ENCODE measurements at places on chromosomes 3 and 15.

DNA sequence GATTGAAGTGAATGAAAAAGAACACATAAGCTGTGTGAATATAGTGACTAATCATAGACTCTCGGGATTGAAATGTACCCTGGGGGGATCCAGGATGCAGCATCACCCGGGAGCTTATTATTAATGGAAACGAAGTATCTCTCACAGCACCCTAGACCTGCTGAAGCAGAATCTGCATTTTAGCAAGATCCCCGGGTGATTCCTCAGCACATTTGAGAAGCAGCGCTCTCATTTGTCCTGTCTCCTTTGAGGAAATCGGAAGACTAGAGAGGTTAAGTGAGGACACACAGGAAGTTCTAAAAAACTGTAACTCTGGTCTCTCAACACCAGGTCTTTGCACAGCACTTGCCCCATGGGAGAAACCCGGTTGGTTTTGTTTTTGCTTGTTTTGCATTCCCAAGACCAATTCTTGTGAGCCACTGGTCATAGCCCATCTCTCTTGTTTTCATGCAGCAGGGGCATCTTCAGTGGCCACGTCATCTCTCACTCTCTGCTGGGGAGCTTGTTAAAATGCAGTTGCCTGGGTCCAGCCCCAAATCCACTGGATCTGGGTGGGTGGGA, 30.2 kb downstream of the ZNF710 start:
- DNase-seq, result peak; percentile 30

DNA sequence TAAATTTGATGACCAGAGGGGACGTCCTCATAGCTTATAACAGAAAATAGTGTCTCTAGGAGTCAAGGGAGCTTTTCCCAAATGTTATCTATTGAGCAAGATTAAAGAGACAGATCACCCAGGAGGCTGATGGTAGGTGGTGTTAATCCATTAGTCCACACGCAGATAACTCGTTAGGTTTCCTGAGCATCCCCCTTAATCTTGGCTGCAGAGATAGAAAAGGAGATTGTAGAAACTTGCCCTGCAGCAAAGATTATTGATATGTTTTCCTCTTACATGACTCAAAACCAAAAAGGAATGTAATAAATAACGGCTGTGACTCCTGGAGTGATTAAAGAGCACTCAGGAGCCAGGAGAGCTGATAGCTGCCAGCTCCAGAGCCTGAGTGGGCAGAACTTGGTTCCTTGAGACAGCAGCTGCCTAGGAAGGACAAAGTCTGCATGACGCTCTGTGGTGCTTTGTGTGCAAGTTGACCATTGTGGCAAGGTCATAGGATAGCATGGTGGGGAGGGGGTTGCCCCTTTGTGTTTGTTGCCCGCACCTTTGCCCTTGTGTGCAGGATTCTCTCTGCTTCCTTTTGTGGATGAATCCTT, 234.8 kb downstream of the PTPRG start:
- DNase-seq, result no peak

- DNase-seq, result no peak
Observed at GRCh38 chr15:60751985-60752952, 273.3 kb upstream of the ICE2 start.

DNA sequence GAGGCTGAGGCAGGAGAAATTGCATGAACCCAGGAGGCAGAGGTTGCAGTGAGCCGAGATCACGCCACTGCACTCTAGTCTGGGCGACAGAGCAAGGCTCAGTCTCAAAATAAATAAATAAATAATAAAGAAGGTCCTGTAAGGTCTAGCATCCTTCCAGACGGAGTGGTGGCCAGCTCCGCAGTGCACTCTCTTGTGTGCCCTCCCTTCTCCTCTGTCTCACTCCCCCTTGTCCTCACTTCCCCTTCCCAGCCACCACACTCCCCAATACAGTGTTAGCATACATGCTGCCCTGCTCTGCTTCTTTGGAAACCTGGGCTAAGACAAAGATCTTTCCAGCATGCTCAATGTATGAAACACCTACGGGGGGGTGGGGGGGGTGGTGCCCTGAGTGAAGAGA, 3.4 kb upstream of the CLN6 start:
- DNase-seq, result no peak

DNA sequence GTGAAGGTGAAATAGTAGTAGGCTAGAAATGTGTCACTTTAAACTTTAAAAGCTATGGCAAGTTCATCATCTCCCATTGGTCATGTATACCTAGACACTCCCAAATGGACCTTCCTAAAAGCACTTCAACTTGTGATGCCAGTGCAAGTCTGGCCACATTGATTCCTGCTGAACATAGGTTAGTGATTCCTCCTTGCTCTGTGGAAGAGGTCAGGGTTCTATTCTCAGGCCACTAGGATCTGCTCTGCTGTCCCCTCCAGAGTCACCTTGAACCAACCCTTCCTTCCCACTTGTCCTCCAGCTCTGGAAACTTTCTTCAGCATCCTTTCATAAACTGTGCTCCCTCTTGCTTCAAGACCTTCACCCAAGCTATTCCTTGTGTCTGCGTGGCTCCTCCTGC, 301.7 kb downstream of the RPLP1 start:
- no peak for DNase-seq

- DNase-seq, result no peak
Observed at GRCh38 chr15:40908095-40908494, 13.8 kb downstream of the VPS18 start.

DNA sequence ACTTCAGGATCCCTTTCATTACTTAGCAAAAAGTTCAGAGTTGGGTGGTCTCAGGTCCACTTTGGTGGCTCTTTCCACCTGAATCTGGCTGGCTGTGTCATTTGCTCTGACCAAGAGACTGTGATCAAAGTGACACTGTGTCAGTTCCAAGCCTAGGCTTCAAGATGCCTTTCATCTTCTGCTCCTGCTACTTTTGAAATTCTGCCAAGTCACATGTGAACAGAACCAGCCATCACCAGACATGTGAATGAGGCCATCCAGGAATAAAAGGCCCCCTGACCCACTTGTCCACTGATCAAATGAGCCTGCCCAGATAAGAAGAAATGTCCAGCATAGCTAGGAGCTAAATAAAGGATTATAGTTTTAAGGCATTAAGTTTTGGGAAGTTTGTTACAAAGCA, 132.2 kb downstream of the OSBPL10 start:
- DNase-seq, result no peak

DNA sequence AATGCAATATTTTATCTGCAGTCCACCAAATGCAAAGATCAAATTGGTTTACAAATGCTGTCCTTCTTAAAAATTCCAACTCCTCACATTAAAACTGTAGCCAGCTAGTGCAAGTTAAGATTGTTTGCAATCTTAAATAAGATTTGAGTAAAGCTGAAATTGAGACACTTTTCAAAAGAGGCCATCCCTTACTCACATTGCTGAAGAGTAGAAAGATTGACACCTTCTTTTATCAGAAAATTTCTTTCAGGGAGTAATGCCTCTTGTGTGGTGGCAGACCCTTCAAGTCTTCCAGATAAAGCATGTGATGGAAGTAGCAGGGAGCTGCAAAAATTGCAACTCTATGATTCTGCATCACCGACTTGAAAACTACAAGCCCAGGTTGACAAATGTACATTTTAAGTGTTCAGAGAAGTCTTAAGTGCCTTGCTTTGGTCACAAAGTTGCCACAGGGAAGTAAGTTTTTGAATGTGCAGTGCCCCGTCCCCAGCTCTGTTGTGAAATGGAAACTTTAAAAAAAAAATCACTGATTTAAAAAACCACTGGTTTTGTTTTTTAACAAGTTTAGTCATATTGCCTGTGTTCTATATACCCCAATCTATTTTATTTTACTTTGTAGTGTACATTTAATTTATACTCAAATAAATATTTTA, 12.6 kb downstream of the CD86 start:
- DNase-seq, result no peak

DNA sequence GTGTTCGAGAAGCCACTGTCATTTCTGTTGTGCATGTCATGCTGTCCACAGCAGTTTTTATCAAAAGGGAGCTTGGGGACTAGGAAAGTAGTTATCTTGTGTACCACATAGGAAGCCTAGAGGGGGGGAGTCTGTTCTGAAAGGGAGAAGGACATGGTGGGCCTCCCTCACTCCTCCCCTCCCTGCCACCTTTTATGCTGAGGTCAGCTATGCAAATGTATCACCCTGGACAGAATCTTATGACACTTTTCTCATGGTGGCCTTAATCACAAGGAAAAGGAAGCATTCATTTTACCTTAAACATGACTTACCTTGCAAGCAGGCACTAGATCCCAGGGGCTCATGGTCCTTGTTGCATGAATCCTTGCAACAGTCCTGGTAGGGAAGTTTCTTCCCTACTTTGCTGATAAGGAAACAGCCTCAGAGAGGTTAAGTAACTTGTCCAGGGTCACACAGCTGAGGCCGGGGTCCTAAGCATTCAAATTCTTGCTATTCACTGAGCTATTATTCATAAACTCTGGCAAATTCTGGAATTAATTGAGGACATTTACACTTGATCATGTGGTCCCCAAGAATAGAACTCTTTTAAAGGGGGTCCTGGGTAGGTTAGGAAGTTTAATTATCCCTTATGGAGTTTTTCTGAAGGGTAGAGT, 81.1 kb upstream of the SLC6A1 start:
- DNase-seq, result no peak

DNA sequence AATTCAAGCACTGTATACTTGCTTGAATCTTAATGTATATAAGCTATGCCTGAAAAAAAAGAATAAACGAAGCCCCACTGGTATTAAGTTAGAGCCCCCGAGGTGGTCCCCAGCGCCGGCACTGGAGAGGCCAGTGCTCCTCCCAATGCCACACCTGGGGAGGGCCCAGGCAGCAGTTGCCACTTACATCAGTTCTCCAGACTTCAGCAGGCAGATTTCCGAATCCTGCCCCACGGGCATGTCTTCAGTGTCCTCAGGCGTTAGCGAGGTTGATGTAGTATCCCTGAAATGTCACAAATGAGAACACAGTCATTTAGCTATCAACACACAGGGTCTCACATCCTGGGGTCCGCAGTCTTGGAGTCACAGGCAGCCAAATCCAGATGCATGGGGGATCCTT, 7.0 kb upstream of the CXCR6 start:
- DNase-seq, result no peak

GRCh38 chr3:120604784-120605183, 8.6 kb downstream of the NDUFB4 start:
- DNase-seq, result no peak

GRCh38 chr15:66723826-66724731, 22.0 kb downstream of the SMAD6 start:
- no peak for DNase-seq

DNA sequence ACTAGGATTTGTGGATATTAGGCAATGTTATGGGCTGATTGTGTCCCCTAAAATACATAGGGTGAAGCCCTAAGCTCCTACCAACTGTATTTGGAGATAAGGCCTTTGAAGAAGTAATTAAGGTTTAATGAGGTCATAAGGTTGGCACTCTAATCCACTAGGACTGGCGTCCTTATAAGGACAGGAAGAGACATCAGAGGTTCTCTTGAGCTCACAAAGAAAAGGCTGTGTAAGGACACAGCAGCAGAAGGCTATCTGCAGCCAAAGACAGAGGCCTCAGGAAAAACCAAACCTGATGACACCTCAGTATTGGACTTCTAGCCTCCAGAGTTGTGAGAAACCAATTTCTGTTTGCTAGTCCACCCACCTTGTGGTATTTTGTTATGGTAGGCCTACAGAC, 416.7 kb downstream of the ZBTB20 start:
- DNase-seq, result no peak

- DNase-seq, result no peak
Observed at GRCh38 chr3:18423401-18424212, 1.5 kb downstream of the SATB1 start.

DNA sequence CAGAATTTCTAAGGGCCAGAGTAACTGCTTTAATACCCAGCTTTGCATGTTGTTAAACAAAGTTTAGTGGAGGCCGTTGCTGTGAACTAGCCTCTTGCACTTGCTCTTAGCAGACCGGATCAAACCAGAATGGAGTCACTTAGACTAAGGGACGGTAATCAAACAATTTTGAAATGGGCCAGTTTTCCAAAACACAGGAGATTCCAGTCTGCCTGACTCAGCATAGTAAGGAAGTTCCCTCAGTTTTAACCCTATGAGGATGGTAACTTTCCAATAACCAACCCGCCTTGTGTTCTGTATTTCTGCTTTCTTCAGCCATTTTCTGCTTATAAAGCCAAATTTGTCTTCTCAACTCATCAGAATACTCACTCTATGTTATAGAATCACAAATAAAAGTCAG, 77.2 kb upstream of the WDR72 start:
- DNase-seq, result no peak

GRCh38 chr3:181488536-181488935, 223.2 kb upstream of the SOX2 start:
- DNase-seq, result no peak

- no peak for DNase-seq
Observed at GRCh38 chr15:80536231-80536630, 132.0 kb downstream of the ARNT2 start.

Data from NT2/D1 (cell line).